ENCODE measurements at places on chromosomes 7 and 10.

GRCh38 chr10:101272229-101272868 lies 43.1 kb upstream of the LBX1 start:
- peak; percentile 47 for DNase-seq

- no peak for DNase-seq
Observed at GRCh38 chr10:129936923-129937300, 27.2 kb downstream of the EBF3 start.

DNA sequence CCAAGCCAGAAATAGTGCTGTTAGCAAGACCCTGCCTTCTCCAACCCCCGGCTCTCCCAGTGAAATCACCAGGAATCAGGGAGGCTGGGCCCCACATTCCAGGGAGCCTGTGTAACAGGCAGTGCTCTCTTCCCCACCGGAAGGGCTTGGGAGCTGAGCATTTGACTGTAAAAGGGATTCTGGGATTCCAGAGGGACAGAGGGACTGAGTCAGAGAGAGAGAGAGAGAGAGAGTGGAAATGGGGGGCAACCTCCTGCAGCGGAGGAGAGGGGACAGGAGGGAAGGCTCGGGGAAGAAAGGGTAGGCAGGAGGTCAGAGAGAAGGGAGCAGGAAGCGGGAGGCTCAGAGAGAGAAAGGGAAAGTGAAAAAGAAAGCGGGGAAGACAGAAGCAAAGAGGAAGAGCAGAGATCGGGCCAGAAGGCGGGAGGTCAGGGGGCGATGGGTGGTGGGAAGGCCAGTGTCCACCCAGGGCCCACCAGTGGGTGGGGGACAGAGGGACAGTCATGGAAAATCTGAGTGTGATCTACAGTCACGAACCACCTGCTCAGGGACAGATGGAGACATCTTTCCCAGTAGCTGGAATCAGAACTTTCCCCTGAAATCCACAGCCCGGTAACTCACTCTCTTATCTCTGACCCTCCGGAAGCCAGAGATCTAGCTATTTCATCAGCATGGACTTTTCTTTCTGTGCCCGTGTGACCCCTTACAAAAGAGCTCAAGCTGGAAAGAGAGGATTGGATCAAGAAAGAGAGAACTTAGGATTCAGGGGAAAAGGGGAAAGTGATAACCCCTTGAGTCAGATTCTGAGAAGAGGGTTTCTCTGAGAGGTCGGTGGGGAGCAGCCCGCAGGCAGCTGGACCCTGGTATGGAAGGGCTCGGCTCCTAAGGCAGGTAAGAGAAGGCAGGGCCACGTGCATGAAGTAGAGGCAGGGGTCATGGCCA lies 4.6 kb upstream of the SERPINE1 start:
- DNase-seq: no peak

GRCh38 chr10:75956624-75957023 lies 525.2 kb downstream of the LRMDA start:
- DNase-seq: no peak

GRCh38 chr10:111703986-111704385 lies 479.6 kb downstream of the GPAM start:
- no peak for DNase-seq

- DNase-seq: no peak
Observed at GRCh38 chr7:126720232-126720631, 532.5 kb downstream of the GRM8 start.

- no peak for DNase-seq
Observed at GRCh38 chr7:158846304-158846703, 10.1 kb upstream of the DYNC2I1 start.

DNA sequence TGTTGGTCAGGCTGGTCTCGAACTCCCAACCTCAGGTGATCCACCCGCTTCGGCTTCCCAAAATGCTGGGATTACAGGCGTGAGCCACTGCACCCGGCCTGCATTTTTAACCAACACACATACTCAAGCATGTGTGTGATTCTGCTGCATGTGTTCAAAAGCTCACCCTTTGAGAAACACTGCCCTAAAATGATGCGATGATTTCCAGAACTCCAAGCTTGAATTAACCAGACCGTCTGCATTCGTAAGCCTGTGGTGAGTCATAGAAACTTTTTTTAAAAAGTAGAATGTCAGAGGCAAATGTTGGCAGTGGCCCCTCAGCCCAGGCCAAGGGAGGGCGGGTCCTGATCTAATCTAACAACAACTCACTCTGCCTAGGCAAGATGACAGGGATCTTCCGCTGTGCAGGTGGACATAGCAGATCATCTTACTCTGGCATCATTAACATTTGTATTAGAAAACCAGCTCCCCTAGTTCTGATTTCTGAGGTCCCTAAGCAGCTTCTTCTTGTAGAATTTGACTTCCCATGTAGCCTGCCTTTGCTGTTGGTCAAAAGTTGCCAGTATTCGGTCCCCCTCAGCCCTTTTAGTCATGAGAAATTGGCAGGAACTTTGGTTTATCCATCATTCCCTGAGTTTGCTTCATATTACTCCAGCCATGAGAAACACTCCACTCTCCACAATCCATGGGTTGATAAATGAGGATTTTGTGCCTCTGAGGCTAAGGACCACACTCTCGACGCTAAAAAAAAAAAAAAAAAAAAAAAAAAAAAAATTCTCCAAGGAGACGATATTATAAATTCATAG lies 190.4 kb downstream of the SKIDA1 start:
- no peak for DNase-seq

DNA sequence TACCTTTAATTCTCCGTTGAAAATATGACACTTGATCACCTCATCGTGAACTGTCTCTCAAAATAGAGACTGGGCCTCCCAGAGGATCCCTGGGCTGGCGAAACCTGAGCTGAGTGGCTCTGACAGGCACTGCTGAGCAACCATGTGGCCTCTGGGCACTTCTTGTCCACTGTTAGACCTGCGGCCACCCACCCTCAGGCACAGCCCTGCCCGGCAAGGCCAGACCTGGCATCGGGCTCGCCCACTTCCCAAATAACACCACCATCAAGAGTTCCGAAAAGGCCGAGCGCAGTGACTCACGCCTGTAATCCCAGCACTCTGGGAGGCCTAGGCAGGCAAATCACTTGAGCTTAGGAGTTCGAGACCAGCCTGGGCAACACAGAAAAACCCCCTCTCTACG lies 82.5 kb downstream of the COBL start:
- no peak for DNase-seq

DNA sequence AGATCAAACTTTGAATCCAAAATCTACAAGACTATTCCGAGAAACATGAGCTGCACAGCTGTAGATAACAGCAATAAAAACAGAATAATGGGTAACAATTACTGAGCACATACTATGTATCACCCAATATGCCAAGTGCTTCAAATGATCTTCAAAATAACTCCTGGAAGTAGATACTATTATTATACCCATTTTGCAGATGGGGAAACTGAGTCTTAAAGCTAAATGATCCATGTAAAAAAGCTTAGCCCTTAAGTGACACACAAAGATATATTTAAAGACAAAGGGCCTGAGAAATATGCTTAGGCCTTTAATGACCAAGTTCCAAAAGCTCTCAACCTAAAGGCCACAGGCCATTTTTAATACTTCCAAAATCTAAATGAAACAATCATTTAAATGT lies 18.4 kb upstream of the REEP3 start:
- DNase-seq: no peak

- DNase-seq: no peak
Observed at GRCh38 chr10:98016772-98017475, 13.5 kb downstream of the CRTAC1 start.

GRCh38 chr7:18895456-18895855 lies 222.0 kb downstream of the TWIST1 start:
- DNase-seq: no peak

- no peak for DNase-seq
Observed at GRCh38 chr7:4191046-4191445, 491.0 kb upstream of the FOXK1 start.

DNA sequence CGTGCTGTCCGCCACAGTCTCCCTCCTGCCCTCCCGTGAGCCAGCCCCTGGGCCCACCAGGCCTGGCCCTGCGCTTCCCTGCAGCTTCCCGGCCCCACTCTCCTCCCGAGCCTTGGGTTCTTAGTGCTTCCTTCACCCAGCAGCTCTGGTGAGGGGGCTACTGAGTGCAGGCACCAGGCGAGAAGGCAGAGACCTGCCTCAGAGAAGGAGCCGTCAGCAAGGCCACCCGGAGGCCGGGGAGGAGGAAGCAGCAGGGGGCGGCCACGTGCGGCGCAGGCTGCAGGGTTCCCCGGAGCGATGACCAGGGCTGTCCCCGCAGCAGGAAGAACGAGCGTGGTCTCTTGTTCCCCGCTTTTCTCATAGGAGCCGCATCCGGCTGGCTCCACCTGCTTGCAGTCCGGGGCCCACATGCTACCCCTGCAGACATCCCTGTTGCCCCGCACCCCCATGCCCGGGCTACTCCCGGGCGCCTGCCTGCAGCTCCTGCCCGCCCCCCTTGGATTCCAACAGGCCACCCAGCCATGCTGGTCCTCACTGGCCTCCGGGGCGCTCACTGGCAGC lies 20.5 kb downstream of the YKT6 start:
- no peak for DNase-seq

GRCh38 chr7:40402661-40403060 lies 267.9 kb downstream of the SUGCT start:
- DNase-seq: no peak

DNA sequence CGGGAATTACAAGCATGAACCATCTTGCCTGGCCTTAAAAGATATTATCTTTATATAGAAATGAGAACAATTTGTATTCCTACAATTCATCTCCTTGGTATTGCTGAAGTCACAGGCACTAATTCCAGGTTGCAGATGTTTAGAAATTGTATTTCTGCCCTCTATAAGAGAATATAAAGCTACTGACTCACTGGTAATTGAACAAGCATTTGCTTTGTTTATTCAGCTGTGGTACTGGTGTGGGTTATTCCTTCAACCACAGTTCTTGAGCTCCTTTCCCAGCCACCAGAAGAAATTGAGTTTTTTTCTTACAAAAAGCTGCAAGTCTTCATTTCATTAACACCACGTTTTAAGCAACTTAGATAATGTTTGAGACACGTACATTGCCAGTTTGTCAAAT lies 29.0 kb upstream of the MPP7 start:
- no peak for DNase-seq

GRCh38 chr10:106107706-106108105 lies 1056.8 kb downstream of the SORCS1 start:
- no peak for DNase-seq

DNA sequence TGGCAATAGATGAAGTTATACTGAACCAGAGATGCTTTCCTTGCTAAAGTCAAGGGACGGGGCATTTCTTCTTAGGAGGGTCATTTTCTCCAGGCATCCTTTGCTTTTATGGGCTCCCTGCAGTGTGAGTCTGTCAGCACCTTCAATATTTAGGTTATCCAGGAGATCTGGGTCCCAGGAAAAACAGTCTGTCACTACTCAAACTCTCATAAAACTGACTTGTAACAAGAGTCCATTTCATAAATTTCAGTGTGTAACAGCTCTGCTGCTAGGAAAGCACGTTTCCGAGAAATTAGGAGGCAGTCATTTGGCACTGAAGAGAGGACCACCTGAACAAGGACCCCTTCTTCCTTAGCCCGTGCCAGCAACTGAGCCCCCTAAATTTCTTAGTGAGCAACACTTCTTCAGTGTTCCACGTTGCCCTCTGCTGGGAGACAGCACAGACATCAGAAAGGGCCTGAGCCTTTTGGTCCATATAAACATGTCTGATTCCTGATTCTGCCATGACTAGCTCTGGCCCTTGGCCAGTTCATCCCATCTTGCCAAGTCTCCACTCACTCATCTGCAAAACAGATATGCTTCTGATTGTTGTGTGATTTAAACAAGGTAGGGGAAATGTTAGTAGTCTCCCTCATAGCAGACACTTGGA lies 7.2 kb downstream of the GCC1 start:
- DNase-seq: no peak

GRCh38 chr7:70726294-70726693 lies 405.6 kb upstream of the GALNT17 start:
- DNase-seq: no peak

GRCh38 chr10:45418849-45419675 lies 45.0 kb downstream of the ALOX5 start:
- DNase-seq: peak; percentile 53

DNA sequence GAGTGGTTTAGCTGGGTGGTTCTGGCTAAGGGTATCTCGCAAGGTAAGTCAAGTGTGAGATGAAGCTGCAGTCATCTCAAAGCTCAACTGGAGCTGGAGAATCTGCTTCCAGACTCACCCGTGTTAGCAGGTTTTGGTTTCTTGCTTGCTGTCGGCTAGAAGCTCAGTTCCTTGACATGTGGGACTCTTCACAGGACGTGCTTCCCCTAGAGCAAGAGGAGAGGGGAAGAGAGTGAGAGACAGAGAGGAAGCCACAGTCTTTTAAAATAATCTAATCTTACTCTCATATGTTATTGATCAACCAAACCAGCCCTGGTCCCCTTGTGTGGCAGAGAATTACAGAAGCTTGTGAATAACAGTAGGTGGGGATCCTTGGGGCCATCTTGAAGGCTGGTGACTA lies 199.5 kb downstream of the REEP3 start:
- DNase-seq: no peak

- DNase-seq: no peak
Observed at GRCh38 chr7:70405241-70405640, 726.7 kb upstream of the GALNT17 start.

DNA sequence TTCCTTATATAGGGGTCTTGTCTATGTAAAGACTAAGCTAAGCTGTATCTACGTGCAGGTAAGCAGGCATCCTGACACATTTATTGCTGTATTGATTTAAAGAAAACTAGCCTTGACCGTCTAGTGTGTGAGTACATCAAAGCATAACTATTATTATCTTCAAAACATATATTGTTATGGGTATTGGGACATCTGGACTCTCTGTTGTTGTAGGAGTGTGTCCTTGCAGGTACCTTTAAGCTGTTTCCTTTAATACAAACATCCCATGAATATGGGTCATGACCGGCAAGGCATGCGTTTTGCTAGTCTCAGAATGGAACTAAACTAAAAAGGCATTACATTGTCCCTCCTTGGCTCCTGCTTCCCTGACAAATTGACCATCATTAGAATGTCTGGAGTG lies 35.1 kb upstream of the AKR1E2 start:
- no peak for DNase-seq

All from putamen (tissue), 1 donor.